ENCODE measurements at places on chromosomes 5 and 9. TPM values are rescaled to one million over a fixed set of nuclear protein-coding genes. Genes with fewer than 3 reads are reported as not detected.

- no peak for DNase-seq
Observed at GRCh38 chr5:120873083-120873482, 409.0 kb downstream of the PRR16 start.

GRCh38 chr5:43664501-43665040, 61.6 kb downstream of the NNT start:
- DNase-seq: no peak

GRCh38 chr5:124952079-124952478, 205.6 kb upstream of the ZNF608 start:
- no peak for DNase-seq

The GPRIN1 gene
- 0.18 TPM for total RNA-seq

The SAXO1 gene
- total RNA-seq: not detected

The TNFAIP8 gene
- 2.4 TPM for total RNA-seq

The ADAMTS2 gene
- total RNA-seq: 11.9 TPM

Data from left lobe of liver (tissue), 2 donors.